ENCODE measurements at places on chromosomes 1 and 21.

DNA sequence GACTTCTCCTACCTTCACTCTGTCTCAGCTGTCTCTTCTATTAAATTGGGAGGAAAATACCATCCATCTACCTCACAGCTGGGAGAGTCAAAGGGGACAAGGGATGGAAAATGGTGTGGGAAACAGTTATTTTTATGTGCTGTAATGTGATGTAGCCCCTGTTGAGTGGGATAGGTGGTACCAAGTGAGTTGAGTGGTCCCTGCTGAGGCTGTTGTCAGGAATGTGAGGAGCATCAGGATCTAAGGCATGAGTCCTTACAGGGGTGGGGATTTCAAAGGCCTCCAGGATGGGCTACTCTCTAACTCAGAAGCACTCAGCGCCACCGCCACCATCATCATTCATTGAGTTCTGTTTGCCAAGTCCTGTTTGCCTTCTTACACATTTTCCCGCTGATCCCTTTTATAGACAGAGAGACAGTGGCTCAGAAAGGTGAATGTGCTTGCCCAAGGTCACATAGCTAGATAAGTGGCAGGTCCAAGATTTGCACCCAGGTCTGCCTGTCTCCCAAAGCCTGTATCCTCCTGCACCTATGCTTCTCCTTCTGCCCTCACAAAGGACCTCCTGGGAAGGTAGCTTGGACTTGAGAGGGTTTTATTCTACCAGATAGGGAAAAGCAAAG lies 4.6 kb upstream of the ID3 start:
- no peak for DNase-seq

DNA sequence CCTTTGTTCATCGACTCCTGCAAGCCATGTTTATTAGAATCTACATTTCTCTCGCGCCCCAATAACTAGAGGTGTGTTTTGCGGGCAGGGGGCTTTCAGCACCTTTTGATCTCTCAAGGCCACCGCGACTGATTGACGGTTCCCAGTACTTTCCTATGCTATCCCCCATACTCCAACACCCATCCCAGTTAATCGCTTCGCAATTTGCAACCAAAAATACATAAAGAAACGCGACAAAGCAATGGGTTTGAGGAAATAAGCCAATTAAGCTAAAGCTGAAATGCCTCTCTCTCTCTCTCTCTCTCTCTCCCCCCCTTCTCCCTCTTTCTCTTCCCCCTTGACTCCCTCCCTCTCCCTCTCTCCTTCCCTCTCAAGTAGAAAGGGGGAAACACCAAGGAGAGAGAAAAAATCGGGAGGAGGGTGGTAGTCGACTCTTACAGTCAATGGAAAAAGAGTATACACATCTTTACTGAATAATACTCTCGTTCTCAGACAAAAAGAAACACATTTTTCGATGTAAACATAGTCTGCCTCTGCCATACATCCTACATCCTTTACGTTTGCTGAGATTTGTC lies 128.0 kb upstream of the DPYD start:
- no peak for DNase-seq

GRCh38 chr1:156336242-156336641 lies 1.9 kb downstream of the CCT3 start:
- DNase-seq, result no peak

DNA sequence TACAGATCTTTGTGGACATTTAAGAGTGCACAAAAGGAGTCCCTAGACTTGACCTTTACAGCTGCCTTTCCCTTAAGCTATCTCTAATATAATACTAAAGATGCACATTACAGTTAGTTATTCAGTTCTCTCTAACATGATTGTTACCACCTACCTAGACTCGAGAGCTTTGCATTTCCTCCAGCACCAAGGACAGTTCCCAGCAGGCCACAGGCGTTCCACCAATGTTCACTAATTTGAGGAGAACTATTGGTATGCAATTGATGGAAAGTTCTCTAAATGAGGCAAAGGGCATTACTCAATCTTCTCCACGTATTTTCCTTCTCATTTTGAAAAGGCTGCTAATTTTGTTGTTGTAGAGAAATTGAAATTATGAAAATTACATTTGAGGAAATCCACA lies 5.4 kb upstream of the NTNG1 start:
- DNase-seq, result no peak

GRCh38 chr1:197178998-197179397 lies 32.5 kb upstream of the ASPM start:
- DNase-seq, result no peak

GRCh38 chr1:93775224-93775623 lies 93.6 kb upstream of the BCAR3 start:
- no peak for DNase-seq

DNA sequence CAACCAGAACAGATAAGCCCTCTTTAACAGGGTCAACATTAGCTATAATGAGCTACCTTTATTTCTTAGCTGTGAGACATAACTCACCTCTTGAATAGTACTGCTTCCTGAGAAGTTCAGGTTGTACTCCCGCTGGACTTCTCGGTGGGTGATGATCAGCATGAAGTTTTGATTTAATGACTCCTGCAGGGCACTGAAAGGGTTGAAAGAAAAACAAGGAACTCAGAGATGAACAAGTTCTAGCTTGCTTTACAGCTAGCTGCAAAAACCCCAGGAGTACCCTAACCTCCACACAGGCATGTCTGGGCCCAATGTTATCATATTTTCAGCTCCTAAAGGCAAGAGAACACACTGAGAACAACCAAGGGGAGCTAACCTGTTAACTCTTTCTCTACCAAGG lies 254.4 kb downstream of the FAF1 start:
- no peak for DNase-seq

GRCh38 chr1:209427811-209428210 lies 155.7 kb upstream of the CAMK1G start:
- no peak for DNase-seq

- no peak for DNase-seq
Observed at GRCh38 chr1:178442925-178443324, 53.8 kb downstream of the CLEC20A start.

DNA sequence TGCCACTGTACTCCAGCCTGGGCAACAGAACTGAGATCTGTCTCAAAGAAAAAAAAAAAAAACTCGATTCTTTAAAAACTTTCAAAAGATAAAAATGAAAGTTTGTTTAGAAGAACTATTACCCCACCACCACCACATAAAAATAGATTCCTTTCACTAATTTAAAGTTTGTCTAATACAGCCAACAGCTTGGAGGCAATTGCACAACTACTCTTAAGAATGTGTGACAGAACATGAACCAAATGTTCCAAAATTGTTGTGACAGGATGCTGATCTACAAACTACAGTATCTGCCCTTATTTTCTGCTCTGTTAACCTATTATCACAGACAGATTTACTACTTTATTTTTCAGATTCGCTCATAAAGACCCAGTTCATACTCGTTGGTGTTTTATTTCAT lies 5.5 kb upstream of the TGFBR3 start:
- DNase-seq, result no peak

DNA sequence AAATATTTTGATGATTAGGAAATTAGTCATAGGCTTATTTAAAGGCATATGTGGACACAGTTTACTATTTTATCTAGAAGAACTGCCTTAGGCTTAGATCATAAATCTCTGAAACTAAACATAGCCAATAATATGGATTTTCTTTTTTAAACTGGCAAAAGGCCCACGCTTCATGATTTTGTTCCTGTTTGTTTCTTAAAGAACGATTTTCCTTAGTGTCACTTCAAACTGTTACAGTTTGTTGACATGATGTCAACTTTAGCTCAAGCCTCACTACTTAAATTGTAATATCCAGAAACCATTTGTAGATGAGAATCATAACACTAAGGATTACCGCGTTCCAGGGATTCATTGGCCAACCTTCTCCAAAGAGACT lies 322.6 kb downstream of the HHIPL2 start:
- no peak for DNase-seq

DNA sequence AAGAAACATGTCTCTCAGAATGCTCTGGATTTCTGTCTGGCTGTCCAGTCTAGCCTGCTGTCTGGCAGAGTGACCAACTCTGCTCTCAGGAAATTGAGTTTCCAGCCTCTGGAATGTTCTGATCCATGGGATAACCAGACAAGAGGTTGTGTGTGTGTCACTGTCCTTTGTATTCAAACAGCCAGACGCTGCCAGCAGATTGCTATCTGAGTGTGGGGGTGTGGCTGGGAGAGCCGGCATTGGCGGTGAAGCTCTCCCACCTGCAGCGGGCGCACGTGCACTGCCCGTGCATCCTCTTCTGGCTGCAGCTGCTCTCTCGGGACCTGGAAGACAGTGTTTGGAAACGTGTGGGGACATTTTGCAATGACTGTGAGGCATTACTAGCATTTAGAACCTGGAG lies 26.1 kb downstream of the PKP1 start:
- DNase-seq, result no peak

GRCh38 chr1:70436622-70437251 lies 25.7 kb downstream of the CTH start:
- no peak for DNase-seq

DNA sequence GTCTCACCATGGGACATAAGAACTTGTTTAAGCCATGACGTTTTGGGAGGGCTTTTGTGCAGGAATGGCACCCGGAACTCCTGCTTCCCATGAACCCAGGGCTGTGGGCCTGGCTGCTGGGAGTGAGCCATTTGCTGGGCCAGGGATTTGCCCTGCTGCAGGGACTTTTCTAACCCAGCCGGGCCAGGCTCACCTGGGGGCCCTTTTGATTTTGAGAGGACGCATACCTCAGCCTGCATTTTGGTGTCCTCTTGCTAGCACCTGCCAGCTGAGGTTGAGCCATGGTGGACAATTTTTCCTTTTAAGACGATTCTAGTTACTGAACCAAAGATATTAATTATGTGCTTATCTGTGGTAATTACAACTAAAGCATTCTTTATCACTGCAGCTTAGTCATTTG lies 28.9 kb downstream of the GALNT2 start:
- no peak for DNase-seq

Data from stimulated activated CD8-positive, alpha-beta memory T cell treated with anti-CD3 and anti-CD28 coated beads, Interleukin-4, amount 100 ng/mL, for 1 hour (primary cell).